T1000 (cell line): ENCODE measurements at places on chromosomes 11 and 22.
A peak's percentile ranks its signal among the peaks of the same experiment; 100 is the strongest.

DNA sequence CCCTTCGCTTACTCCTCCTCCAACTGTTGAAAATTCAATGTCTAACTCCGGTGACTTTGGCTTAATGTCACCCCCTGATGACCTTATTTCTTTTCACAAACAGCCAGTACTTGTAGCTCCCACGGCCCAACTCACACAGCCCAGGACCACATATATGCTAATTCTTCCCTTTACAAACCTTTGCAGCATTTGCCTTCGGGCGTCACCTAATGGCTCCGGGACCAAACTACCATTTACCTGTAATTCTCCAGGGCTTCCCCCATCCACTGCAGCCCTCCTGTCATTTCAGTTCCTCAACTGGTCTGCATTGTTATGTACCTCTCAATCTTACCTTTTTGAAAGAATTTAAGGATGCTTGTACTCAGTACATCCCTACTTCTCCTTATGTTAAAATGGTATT lies 29.8 kb upstream of the OR56B4 start:
- no peak for DNase-seq

GRCh38 chr11:17594686-17595192 lies 47.7 kb downstream of the OTOG start:
- DNase-seq = no peak

GRCh38 chr11:124098141-124098540 lies 17.1 kb upstream of the VWA5A start:
- DNase-seq = no peak

DNA sequence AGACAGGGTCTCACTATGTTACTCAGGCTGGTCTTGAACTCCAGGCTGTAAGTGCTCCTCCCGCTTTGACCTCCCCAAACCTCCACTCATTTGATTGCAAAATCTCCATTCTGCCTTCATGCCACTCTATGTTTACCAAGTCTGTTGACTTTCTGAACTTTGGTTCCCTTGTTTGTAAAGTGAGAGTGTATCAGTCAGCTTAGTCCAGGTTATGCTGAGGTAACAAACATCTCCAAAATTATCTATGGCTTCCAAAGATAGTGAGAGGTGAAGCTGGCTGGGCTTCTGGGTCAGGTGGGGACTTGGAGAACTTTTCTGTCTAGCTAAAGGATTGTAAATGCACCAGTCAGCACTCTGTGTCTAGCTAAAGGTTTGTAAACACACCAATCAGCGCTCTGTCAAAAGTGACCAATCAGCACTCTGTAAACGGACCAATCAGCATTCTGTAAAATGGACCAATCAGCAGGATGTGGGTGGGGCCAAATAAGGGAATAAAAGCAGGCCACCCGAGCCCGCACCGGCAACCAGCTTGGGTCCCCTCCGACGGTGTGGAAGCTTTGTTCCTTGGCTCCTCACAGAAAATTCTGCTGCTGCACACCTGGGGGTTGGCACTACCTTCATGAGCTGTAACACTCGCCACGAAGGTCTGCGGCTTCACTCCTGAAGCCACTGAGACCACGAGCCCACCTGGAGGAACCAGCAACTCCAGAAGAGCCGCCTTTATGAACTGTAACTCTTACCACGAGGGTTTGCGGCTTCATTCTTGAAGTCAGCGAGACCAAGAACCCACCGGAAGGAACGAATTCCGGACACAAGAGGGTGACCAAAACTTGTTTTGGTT lies 109.3 kb downstream of the MIAT start:
- DNase-seq = no peak

DNA sequence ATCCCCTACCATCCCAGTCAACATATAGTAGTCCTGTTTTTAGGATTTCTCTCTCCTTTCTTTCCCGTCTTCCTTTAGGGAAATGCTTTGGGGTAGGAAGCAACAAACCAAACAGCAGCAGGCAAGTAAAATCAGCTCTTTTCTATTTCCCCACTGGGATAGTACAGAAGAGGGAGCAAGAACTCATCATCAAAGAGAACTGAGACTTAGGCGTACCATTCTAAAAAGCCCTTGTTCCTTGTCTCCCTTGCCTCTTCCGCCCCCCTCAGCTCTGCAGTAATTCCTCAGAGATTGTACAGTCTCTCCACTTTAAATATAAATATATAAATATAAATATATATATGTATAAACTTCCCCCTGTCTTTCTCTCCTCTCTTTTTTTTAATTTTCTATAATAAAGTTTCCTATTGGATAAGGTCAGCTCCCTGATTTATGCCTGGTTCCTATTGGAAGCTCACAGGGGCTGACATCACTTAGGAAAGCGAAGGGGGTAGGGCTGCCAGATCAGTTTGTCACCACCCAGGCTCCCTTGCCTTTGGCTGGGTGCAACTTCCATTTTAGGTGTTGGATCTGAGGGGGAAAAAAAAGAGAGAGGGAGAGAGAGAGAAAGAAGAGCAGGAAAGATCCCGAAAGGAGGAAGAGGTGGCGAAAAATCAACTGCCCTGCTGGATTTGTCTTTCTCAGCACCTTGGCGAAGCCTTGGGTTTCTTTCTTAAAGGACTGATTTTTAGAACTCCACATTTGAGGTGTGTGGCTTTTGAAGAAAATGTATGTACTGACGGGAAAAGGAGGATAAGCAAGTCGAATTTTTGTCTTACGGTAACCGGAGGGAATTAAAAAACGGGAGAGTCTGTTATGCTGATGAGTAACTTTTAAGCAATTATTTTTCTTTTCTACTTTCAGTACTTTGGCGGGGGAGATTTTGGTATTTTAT lies at the start of gene CTNND1:
TSS of gene CTNND1 (plus strand) at position 502 of the 934 bp plus-strand sequence. CDS start 29,677 bp downstream, outside the sequence.
- DNase-seq = peak; percentile 53

DNA sequence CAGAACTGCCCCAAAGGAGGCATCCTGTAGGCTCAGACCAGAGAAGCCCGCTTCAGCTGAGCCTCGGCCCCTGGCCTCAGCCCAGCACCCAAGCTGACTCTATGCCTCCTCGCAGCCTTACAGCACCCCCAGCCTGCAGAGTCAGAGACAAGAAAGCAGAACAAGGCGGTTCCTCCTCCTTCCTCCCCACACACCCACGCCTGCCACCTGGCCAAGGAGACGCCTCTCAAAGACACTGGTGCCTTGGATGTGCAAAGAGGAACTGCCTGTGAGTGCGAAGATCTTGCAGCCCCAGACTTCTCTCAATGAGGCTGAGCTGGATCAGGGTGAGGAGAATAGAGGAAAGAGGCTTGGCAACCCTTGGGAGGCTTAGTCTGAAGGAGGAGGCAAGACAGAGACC lies 60.2 kb downstream of the PDE2A start:
- no peak for DNase-seq

DNA sequence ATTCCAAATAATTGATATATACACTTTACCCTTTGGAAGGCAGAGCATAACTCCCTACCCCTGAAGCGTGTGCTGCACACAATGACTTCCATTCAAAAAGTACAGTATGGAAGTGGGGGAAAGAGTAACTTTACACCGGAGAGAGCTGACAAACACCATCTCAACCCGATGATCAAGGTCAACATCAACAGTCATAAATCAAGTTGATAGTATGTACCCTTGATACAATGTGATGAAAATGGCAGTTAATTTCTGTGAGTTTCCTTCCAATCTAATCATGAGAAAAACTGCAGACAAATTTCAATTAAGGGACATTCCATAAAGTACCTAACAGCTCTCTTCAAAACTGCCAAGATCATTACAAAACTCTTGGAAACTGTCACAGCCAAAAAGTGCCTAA lies 6.0 kb upstream of the DEUP1 start:
- DNase-seq = no peak

DNA sequence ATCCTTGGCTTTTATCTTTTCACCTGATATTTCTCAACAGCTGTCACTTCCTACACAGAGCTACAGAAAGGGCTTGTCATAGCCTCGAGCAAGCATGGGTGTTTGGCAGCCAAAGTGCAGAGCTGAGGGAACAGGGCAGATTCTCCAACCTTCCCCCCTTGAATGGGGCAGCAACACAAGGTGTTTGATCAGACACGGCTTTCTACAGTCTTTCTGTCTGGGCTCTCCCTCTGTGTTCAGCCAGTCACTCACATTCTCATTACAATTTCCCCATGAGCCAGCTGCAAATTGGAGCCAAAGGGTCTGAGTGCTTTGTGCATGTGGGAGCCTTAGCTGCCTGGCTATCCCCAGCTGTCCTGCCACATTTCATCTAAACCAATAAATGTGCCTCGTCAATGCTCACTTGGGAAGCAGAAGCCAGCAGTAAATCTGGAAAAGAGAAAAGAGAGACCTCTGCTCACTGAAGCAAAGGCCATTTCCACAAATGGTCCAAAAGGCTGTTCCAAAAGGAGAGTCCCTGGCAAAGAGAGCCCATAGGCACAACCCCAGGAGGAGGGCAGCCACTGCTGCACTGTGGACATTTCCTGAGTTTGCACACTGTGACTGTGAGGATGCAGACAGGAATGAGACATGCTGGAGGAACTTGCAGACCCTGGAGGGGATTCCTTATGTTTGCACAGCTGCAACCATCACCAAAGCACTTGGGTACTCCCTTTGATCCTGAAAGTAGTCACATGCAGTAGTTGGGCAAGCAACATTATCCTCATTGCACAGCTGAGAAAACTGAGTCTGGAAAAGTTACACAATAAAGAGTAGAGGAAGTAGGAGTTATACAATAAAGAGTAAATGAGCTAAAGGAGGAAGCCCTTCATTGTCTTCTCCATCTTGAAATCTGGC lies 186.8 kb downstream of the FAM181B start:
- no peak for DNase-seq

DNA sequence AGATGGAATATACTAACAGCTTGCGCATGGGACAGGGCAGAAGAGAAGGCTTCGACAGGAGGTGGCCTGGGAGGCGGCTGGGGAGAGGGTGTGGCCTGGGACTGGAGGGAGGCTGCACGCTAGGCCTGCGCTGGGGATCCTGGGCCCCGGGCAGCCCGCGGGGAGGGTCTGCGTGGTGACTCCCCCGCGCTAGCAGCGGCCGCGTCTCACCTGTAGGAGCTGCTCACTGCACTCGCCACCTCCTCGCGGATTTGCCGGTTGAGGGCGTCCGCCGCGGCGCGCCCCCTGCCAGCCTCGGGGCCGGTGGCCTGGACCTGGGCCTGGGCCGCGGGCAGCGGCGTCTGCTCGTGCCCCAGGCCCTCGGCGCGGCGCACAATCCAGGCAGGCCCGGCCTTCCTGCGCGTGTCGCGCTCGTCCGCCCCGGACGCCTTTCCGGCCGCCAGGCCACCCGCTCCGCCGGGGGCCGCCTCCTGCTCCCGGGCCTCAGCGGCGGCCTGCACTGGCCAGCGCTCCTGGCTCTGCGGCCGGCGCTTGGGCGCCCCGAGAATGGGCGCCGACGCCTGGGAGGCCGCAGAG lies 1.5 kb downstream of the MAP6 start:
- DNase-seq = no peak

DNA sequence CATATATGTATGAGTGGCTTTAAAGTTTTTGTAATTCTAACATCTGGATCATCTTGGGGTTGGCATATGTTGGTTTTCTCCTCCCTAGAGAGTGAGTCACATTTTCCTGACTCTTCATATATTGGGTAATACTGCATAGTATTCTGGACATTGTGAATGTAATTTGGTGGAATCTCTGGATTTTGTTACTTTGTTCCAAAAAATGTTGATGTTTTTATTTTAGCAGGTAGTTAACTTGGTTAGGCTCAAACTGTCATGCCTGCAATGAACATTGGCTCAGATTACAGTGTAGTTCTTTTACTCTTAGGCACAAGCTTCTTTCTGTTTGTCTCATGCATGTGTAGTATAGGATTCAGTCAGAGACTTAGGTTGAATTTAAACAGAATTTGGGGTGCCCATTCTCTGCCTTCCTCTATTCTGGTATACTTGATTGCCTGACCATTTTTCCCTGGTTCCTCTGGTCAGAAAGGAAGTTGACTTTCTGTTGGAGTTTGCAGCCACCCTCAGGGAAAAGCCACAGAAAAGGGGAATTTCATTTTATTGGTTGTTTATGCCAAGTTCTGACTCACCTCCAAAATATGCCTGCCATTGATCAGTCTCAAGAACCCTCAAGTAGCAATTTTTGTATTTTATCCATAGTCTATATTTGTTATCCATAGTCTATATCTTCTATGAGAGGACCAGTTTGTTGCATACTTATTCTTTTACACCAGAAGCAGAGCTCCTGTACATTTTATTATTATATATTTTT lies 151.7 kb downstream of the UVRAG start:
- peak; percentile 11 for DNase-seq

DNA sequence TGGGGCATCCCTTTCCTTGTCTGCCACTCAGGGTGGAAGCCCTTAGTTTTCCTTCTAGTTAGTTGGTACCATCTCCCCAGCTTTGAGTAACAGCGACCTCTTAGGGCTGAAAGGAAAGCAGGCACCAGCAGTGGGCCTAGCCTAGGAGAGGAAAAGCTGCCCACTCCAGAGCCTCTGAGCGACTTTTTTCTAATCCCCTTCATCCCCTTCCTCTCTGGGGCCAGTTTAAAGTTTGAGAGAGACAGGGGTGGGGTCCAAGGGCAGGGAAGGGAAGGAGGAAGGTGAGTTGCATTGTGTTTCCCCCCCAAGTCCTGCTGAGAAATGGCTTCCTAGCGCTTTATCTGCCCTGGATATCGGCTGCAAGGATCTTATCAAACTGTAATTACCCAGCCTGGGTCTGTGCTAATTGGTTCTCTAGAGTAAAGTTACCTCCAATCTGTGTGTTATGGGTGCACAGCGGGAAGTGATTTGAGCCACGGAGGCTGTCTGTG lies 573.9 kb upstream of the CADM1 start:
- no peak for DNase-seq

DNA sequence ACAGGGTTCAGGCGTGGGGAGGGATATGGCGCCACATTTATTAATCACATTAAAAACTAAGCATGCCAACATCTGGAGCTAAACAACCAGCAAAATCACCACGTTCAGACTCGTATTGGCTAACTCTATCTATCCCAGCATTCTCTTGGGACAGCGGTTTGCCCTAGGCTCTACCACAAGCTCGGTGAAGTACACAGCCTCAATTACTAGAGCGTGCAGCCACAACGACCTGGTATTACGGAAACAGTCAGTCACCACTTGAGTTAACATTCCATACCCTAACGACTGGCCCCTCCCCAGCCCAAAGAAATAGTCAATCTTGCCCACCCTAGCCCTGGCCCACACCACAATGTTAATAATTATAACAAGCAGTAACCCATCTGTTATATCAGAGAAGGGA lies 32.1 kb downstream of the APOL5 start:
- no peak for DNase-seq

DNA sequence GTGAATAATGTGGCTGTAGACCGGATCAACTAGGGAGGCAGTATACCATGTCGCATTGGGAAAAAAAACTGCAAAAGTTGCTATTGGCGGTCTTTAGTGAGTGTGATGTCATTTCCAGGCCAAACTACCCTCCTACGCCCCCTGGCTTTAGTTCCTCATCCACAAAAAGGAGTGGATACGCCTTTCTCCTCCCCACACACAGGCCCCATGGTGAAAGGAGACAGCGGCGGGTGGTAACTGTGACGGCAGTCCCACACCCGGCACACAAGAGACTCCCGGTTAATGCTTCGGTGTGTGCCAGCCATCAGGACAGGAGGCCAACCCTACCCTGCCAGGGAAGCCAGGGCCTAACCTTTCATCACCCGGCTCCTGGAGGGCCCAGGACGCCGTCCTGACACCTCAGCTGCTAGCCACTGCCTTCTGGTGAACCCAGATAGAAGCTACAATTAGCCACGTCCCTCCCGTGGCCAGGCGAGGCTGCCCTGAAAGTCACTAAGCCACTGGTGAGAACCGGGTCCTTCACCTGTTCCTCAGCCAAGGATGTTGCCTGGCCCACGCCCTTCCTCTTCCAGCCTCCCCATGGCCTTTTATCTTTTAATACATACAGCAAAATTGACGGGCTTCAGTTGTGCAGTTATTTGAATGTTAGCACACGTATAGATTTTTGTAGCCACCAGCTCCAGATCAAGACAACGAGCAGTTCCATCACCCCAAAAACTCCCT lies 10.8 kb downstream of the TP53I11 start:
- DNase-seq = no peak

- peak; percentile 58 for DNase-seq
Observed at GRCh38 chr11:115941481-115941993, 437.3 kb upstream of the CADM1 start.

GRCh38 chr11:27795955-27796861 lies 96.0 kb upstream of the BDNF start:
- no peak for DNase-seq
